Iris pigment epithelial cell (primary cell): ENCODE measurements at places on chromosomes 11 and 22.

- no peak for DNase-seq
Observed at GRCh38 chr11:699753-700152, 4.1 kb downstream of the TMEM80 start.

DNA sequence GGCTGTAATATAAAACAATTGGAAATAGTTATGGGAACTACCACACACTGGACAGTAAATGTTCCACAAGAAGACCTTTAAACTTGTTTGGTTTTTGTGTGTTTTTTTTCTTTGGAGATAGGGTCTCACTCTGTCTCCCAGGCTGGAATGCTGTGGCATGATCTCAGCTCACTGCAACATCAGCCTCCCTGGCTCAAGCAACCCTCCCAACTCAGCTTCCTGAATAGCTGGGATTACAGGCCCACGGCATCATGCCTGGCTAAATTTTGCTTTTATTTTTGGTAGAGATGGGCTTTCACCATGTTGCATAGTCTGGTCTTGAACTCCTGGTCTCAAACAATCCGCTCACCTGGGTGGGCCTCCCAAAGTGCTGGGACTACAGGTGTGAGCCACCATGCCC, 121.0 kb downstream of the MPPED2 start:
- no peak for DNase-seq

GRCh38 chr22:40107244-40107643, 70.5 kb upstream of the TNRC6B start:
- peak; percentile 15 for DNase-seq

DNA sequence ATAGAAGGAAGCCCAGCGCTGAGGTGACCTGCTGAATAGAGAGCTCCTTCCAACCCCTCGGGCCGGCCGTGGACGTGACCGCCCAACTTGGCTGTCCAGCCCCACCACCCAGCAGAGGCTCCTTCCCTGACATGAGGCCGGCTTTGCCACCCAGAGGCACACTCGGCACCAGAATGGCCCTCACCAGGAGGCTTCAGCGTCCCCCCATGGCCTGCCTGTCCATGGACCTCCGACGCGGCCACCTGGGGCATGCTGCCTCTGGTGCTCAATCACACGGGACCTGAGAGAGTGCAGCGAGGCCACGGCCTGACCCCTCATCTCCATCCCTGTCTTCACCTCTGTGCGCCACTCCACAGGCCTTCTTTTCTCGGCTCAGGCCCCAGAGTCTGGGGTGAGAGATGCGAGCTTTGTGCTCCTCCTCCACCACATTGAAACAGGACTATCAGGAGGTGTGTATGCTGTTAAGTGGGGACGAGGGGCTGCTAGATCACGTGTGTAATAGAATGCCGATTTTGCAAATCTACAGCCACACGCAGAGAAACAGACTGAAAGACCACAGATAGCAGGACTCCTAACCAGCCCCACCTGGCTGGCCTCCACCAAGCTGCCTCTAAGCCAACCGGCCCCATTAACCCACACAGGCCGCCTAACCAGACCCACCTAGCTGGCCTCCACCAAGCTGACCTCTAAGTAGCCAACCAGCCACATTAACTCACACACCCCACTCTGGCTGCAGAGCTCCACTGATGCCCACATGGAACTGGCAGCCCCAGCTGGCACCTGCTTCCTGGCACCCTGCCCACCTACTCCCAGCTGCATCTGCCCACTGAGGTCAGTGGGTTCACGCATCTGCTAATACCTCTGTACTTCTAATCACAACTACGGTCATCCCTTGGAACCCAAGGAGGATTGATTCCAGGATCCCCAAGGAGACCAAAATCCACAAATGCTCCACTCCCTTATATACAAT, 20.7 kb downstream of the LINC01488 start:
- no peak for DNase-seq

- DNase-seq, result no peak
Observed at GRCh38 chr11:130218501-130219070, 59.0 kb downstream of the ST14 start.

DNA sequence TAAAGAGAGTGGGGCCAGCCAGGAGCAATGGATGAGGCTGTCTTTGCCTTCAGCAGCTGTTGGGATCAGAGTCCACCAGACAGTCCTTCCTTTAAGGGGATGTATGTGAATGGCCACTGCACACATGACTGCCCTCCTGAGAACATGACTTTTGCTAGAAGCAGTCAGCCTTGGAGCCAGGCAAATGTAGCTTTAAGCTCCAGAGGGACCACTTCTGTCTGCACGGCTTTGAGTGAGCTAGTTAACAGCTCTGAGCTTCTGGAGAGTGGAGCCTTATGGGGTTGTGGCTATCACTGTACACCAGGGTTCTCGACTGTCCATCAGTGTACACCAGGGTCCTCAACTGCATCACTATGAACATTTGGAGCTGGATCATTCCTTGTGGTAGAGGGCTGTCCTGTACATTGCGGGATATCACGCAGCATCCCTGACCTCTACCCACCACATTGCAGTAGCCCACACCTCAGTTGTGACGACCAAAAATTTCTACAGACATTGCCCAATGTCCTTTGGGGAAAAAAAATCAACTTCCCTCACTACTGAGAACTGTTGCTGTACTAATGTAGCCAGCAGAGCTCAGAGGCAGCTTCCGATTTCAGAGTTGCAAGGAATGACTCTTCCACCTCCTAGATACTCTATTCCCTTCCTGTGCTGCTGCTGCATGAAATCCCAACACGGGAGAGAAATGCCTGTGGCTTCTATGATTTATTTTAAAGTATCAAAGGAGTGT, 169.4 kb downstream of the MYO18B start:
- no peak for DNase-seq
